ENCODE measurements at places on chromosomes 1 and 21.

DNA sequence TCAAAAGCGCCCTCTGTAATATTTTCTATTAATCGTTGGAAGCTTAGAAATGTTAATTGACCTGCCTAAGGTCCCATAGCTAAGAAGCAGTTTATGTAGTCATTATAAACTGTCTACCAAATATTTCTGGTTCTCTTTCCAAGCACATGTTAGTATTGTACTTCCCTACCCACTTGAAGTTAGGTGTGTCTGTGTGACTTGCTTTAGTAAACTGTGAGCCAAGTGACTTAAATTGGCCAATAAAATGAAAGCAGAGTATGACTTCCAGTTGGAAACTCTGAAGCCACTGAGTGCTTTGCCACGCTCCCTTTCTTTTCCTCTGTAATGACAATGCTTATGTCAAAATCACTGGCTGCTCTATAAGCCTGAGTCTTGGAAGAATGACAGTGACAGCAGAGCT is 20.6 kb upstream of the ADAMTS1 start:
- no peak for DNase-seq

GRCh38 chr21:16258844-16259611 is 529.2 kb downstream of the USP25 start:
- DNase-seq = no peak

DNA sequence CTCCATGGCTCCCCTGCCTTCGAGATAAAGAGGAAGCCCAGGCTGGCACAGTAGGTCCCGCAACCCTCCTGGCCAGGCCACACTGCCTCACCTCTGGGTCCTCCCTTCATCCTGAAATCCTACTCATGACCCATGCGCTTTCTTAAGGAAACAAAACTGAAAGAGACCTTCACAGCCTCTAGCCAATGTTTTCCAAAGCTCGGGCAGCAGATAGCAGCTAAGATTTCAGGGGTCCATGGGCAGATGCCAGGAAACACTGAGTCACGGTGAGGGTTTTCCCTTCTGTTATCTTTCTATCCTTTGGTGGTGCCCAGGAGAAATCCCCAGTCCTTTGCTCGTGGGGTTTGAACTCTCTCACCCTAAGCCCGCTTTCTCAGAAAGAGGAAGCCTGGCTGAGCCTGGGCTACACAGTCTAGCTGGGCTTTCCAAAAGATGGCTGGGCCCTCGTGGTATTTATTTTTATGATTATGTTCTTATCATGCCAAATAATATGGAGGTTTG is 26.6 kb downstream of the TTC39A start:
- peak; percentile 66 for DNase-seq

GRCh38 chr1:184101571-184101970 is 50.0 kb downstream of the TSEN15 start:
- no peak for DNase-seq

DNA sequence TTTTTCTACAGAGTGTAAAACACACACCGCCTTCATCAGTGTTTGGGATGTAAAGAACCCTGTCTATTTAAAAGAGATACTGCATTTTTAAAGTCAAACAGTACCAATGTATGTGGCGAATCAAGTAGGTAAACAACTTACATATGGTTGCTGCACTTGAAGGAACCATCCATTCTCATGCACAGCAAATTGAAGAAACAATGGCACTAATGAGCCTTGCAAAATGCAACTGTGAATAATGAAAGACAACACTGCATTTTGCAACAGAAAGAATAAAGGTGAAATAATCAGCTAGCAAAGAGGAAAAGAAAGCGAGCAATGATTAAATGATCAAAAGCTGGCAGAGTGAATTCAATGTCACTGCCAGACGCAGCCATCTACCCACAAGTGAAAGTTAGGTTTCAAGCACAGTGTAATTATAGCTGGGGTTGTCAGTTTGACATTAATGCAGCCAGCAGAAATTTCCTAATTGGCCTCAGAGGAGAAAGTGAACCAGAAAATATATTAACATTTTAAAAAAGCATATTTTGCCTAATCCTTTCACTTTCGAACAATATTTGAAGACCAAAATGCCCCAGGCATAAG is 10.9 kb upstream of the BARHL2 start:
- no peak for DNase-seq

DNA sequence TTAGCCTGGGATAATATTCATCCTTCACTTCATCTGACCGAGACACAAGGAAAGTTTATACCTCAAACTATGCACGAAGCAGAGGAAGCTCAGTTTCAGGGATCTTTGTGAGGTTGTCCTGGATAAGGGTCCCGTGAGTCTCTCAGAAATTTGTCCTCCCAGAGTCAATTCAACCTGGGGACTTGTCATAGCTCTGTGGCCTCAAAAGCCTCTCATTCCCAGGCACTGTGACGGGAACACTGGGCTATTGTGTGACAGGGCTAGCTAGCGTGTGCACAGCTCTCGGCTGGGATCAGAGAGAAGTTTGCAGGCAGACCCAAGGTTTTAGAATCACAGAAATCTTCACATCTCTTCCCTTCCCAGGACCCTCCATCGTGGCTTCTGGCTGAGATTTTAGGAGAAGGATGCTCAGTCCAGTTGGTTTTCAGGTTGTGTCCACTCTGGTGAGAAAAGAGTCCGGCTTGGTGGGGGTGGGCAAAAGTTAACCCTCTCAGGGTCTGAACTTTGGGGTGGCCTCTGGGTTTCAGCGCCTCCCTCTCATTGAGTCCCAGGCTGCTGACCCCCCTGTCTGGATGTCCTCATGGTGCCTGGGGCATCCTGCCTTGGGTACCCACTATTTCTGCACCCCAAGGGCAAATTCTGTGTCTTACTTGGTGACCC is 20.4 kb upstream of the LBR start:
- no peak for DNase-seq
